Amniotic stem cell (primary cell): ENCODE measurements at places on chromosomes 12 and 14.

- no peak for DNase-seq
These were observed 16.3 kb downstream of the CREBL2 start for GRCh38 chr12:12628013-12628412.

GRCh38 chr12:94798113-94798512 lies 147.8 kb upstream of the TMCC3 start:
- no peak for DNase-seq

GRCh38 chr14:52951681-52952554 lies 1.1 kb upstream of the FERMT2 start:
- peak; percentile 54 for DNase-seq

DNA sequence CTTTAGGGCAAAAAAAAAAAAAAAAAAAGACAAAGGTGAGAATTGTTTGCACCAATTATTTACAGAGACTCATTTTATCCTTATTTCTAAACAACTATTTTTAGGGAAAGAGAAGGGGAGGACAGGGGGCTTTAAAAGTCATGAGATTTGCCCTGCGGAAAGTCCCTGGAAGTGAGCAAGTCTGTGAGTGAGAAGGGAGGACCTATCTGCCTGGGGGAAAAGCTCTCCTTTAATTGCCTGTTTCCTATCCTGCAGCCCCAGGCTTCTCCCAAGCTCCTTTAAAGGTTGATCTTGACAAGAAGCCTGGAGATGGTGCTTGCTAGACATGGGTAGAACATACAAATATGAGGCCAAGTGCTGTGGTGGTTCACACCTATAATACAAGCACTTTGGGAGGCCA lies 8.3 kb upstream of the CHST11 start:
- DNase-seq, result no peak

GRCh38 chr14:89359477-89360222 lies 57.4 kb downstream of the FOXN3 start:
- no peak for DNase-seq

GRCh38 chr12:50085615-50086072 lies 502 bp downstream of the SMARCD1 start:
- DNase-seq, result no peak

DNA sequence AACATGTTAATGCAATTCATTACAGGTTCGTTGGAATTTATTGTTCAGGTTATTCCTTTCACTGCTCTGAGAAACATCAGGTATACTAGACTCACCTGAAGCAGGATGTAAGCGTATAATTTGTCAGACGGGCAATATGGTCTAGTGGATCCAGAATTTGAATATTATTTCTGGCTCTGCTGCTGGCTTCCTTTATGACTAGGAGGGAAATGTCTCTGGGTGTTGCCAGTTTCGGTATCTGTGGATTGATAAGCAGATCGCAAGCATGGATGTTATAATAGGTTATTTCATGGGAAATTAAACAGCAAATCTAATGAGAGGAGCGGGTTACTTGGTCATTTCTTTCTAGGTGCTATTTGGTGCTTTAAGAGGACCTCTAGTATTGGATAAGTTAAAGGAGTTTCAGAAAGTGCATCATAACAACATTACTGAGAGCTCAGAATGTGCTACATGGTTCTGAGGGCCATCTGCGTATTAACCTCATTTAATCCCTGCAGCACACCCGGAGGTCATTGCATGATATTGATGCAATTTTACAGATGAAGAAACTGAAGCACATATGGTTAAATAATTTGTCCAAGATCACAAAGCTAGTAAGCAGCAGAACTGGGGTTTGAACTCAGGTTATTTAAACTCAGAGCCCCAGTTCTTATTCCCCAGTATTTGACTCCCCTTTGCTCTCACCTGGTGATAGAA lies 47.3 kb upstream of the BCAT1 start:
- DNase-seq, result no peak

- DNase-seq, result no peak
These were observed 197.2 kb downstream of the SOX5 start for GRCh38 chr12:23752245-23752644.

GRCh38 chr14:22886500-22887259 lies 3.7 kb downstream of the REM2 start:
- DNase-seq, result no peak

- no peak for DNase-seq
These were observed 1.2 kb downstream of the SOCS2 start for GRCh38 chr12:93573552-93574223.

DNA sequence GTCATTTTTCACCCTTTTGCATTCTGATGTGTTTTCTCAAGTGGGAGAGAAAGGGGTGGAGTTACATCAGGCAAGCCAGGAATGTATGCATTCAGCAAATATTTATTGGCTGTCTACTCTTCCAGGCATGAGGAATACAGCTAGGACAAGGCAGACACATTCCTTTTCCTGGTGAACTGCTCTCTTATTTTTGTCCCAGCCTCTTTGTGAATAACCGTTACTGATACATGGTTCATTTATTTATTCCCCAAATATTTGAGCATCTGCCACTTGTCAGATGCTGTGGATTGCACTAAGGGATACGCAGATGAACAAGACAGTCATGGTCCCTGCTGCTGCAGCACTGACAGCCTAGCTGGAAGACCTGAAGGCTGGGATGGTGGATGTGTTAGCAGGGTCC lies 6.1 kb downstream of the PELI2 start:
- DNase-seq, result no peak

- no peak for DNase-seq
These were observed 799.7 kb downstream of the RPS29 start for GRCh38 chr14:48786498-48786897.

DNA sequence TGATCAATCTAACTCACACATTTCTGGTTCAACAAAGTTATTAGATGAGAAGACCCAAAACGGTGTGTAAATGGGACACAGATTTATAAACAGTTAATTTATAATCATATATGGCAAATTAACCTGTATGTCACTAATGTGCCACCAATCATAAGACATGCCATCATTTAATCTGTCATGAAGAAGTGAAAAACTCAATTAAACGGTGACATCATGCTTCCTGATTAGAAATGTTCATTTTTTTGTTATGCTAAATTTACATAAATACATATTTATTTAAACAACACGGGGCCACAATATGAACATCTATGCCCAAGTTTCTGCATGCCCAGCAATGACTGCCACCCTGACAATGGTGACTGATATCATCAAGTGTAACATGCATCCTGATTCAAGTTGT lies 164.1 kb upstream of the EEA1 start:
- no peak for DNase-seq

DNA sequence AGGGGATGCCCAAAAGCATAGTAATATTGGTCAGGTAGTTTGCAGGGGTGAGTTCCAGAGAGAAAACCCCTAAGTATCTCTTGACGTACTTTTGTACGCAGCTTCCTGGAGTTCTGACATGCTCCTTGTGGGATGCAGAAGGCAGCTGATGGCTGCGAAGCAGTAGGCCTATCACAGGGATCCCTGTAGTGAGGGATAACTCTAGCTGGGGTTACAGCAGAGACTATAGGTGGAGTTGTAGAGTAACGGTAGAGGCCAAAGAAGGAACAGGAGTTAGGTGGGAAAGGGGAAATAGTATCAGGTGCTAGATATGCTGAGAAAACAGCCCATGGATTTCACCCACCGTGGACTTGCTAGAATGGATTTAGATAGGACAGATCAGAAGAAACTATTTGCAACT lies 37.3 kb downstream of the MGST1 start:
- no peak for DNase-seq

GRCh38 chr12:108772247-108772646 lies 40.9 kb upstream of the CORO1C start:
- DNase-seq, result no peak

- DNase-seq, result no peak
These were observed 123.3 kb downstream of the NCOR2 start for GRCh38 chr12:124443931-124444712.
